ENCODE measurements at places on chromosomes 5 and 9.
A peak's percentile ranks its signal among the peaks of the same experiment; 100 is the strongest.

GRCh38 chr5:67038817-67039603 lies 157.6 kb downstream of the CD180 start:
- DNase-seq = no peak

DNA sequence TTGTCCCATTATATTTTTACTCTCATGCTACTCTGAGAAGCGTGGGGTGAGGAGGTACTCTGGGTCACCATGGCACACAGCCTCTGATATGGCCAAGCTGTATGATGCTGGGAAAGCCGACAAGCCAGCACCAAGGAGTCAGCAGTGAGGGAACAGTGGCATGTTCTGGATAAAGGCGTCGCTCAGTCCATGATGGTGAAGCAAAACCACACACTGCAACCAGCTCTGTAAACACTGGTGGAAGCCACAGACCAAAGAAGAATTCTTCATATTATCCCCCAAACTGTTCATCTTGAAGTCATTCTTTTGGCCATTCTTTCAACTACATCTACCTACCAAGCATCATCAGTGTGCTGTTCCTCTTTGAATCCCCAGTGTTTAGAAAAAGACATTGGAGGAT lies 264.6 kb downstream of the ARHGEF28 start:
- no peak for DNase-seq

GRCh38 chr9:87793292-87793691 lies 67.4 kb downstream of the CTSL start:
- peak; percentile 14 for DNase-seq

DNA sequence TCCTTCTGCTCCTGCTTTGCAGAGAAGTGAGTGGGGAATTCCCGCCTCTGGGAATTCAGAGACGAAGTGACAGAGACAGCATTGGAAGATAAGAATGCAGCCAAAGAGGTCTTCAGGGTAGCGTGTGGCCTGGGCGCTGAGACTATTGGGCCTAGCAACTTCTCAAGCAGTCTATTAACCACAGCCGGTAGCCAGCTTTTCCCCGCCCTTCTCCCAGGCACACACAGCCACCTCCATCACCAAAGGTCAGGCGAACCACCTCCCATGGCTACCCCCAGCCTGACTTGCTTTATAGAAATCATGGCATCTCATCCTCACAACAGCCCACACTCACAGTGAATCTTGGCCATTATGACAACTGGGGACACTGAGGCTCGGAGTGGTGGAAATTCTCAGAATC lies 124.2 kb downstream of the KCNIP1 start:
- DNase-seq = no peak

Data from CD4-positive, alpha-beta T cell treated with Interleukin-10 for 1 hour (primary cell).